ENCODE measurements at places on chromosomes 12 and 14.

GRCh38 chr12:12094481-12094880 lies 23.7 kb downstream of the BCL2L14 start:
- no peak for DNase-seq

DNA sequence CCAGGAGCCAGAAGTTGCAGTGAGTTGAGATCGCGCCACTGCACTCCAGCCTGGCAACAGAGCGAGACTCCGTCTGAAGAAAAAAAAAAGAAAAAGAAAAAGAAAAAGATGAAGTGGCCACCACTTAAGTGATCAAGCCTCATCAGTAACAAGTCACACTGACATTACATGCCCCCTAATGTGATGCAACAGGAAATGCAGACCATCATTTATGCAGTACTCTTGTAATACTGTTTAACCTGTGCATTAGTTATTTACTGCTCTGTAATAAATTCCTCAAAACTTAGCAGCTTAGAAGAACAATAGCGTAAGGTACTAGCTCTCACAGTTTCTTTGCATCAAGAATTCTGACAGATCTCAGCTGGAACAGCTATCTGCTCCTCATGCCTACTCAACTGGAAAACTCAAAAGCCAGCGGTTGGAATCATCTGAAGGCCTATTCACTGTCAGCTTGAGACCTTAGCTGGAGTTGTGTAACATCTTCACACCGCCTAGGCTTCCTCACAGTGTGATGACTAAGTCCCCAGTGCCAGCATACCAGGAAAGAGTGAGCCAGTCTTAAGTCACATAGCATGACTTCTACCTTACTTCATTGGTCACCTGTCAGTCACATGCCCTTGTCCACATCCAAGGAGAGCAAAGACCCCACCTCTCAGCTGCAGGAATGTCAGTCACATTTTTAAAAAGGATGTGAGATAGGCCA lies 31.5 kb downstream of the EPS8 start:
- no peak for DNase-seq

DNA sequence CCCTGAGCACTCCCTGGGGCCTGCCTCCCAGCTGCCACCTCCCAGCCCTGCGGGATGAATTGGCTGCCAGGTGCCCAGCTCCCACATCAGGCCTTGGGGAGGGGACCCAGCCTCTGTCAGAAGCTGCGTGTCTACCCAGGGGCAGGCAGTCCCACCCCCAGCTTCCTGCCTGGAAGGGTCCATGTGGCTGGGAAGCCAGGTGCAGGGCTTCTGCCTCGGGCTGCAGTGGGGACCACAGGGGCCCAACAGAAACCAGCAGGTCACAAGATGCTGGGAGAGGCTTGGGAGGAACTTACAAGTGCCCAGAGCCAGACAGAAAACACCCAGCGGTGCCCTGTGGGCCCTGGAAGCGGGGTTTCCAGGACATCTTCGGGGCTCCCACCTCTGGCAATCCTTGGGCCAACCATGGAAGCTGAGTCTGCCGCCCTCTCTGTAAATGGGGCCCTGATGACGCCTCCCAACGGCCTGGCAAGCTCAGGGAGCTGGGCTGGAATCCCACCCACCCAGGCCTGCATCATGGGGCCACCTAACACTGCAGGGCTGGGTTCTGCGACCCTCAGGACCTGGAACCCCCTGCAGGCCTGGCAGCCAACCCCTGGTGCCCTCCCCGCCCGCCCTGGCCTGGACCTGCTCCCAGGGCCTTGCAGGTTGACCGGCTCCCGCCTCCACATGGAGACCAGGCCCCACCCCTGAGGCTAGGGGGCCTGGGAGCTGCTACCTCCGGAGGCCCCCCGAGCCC lies 36.6 kb downstream of the CCNK start:
- DNase-seq: no peak

DNA sequence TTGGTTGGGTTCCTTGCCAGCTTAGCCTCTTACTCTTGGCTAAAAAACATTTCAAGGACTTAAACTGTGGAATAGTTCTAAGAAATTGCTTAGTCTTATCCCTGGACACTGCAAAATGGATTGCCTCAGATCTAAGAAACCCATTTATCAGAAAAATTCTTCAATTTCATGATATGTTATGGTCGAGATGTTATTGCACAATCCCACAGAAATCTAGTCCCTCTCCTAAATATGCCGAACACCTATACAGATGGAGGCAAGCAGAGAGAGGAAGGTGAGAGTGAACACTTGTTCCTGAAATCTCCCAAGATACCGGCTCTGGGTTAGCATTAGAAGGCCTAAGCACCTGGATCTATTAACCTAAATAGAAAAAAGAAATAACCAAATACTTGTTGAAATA lies 267.2 kb downstream of the PAWR start:
- no peak for DNase-seq

GRCh38 chr12:25771041-25771440 lies 187.4 kb upstream of the RASSF8 start:
- DNase-seq: no peak

DNA sequence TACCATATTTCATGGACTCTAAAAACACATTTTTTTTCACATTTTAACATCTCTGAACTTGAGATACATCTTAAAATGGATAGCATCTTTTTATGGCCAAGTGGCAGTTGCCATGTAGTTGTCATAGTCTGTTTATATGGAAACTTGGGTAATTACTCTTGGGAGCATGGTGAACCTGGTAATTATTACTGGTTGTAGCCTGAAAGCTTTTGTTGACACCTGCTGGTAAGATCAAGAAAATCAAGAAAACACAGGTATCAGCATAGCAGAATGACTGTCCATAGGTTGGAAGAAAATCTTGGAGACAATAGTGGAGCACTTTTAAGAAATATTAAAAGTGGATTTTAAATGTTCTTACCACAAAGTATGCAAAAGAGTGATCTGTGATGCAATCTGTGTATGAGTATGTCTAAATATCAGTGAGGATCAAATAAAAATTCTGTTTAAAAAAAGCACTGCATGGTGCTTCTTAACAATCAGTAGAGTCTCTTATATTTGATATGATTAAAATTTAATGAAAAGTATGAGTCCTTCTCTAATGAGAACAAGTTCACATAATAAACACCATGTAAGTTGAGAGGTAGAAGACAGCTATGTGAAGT lies 44.2 kb downstream of the TTC8 start:
- no peak for DNase-seq

DNA sequence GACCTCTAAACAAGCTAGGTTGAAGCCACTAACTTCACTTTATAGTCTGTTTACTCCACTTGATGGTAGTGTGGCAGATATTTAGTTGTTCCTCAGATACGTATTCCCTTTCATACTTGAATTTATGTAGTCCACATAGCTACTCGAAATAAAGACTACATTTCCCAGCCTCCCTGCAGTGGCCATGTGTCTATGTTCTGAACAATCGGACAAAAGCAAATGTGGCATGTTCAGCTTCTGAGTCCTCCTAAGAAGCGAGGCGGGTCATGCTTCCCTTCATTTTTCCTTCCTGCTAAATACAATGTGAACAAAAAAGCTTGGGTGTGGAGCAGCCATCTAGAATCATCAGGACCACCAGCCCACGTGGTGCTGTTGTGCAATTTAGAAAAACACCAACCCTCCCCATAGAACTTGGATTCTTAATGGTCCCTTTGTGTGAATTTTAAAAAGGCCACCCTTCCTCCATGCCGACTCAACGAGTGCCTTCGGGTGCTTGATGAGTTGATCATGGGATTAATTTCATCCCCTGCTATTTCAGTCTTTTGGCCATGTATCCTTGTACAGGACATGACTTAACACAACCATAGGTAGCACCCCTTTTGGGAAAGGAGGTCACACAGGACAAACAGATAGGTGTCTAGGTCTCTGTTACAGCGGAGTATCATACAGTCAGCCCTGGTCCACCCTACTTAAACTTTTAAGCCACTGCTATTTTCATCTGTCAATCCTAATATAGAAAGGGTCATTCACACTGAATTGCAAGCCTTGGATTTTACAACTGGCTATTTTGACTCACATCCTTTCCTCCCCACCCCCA lies 60.7 kb downstream of the ZFC3H1 start:
- no peak for DNase-seq

- no peak for DNase-seq
Observed at GRCh38 chr12:118330421-118331018, 42.2 kb downstream of the TAOK3 start.

- no peak for DNase-seq
Observed at GRCh38 chr12:107079172-107080011, 14.0 kb downstream of the CRY1 start.

DNA sequence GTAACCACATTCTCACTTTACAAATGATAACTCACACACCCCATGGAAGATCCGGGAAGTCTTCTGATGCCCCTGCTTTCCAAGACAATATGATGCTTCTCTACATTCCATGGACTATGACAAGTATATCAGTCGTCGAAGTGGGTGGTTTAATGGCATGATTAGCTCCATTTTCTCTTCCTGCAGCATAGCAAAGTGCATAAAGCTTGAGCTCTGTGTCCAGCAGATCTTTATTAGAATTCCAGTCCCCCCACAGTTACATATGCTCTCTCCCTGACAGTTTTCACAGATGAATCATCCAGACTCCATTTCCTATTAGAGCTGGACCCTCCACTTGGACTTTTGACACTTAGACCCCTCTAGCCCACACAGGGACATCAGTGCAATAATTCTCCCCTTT lies 174.9 kb downstream of the BCAT1 start:
- no peak for DNase-seq

GRCh38 chr12:57609101-57609780 lies 2.0 kb upstream of the ARHGEF25 start:
- no peak for DNase-seq

DNA sequence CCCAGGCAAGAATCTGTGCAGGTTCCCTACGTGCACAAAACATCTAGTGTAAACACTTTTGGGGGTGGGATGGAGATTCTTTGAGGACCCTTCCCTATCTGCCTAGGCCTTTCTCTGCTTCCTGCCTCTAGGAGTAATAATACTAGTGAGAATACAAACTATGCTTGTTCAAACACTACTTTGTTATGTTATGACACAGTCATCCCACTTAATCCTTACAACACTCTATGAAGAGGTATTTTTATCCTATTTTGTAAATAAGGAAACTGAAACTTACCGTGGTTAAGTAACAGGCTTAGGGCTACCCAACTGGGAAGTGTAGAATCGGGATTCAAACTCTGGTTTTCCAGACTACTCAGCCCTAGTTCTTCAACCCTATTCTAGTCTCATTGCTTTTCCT lies 96.5 kb downstream of the KCNA5 start:
- no peak for DNase-seq

- peak; percentile 50 for DNase-seq
Observed at GRCh38 chr14:61511558-61511948, 183.8 kb upstream of the HIF1A start.

GRCh38 chr12:54584128-54584527 lies 4.3 kb downstream of the PPP1R1A start:
- no peak for DNase-seq

- DNase-seq: no peak
Observed at GRCh38 chr14:104107611-104108569, 22.4 kb downstream of the ASPG start.

DNA sequence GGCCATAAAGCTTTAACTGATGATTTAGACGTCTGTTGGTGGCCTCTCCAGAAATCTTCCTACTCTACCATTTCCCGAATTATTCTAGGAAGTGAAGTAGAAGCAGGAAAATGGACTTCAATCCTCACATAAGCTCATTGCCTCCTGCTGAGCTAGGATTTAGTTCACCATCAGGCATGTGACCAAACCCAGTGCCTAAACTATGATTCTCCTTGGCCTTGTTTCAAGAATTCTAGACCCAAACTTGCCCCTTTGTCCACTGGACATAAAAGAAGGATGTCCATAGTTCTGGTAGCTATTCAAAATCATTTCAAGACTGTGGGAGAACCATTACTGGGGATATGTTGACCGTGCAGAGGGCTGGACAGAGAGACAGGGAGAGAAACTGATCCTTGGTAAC lies 105.8 kb downstream of the C12orf50 start:
- DNase-seq: no peak

DNA sequence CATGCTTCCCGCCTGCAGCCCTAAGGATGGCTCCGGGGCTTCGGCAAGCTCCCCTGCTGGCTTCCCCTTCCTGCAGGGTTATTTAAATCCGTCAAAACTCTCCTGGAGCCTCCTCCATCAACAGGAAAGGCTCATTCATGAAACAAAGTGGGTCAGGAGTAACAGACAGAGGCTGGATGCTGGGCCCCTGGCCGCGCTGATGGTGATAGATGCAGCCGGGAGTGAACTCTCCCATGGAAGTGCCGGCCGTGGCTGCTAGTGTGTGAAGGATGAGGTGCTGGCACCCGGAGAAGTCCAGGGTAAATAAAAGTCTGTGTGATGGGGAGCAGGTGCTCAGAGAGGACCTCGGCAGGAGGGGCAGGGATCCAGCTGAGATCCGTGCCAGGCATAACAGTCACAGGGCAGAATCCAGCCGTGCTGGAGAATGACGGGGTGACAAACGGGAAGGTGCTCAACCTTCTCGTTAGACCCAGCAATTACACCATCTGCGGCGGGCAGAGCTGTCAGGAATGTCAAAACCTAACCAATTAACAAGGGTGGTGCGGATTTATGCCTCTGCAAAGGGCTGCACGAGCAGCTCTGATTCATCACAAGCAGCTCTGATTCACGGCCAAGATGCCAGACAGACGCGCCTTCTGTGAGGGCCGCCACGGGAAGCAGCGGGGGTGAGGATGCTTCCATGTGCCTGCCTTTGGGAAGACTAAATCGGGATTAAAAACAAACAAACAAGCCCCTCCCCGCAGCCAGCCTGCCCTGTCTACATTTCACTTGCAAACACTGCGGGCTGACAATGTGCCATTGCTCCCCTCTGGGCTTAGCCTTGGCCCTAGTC lies 55.6 kb downstream of the SYNE3 start:
- DNase-seq: no peak

DNA sequence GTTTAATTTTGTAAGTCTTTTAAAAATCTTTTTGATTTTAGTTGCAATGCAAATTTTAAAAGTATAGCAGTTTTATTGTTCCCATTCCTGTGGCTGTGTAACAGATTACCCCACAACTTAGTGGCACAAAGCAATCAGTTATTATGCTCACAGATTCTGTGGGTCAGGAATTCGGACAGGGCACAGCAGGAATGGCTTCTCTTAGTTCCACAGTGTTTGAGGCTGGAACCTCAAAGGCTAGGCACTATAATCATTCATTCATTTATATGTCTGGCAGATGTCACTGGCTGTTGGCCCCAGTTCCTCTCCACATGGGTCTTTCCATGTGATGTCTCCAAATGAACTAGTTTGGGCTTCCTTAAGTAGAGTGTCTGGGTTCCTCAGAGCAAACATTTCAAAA lies 193.3 kb downstream of the RAD51B start:
- no peak for DNase-seq

GRCh38 chr12:2451025-2451424 lies 343.7 kb upstream of the FKBP4 start:
- no peak for DNase-seq

- DNase-seq: no peak
Observed at GRCh38 chr14:88522393-88522792, 32.4 kb downstream of the PTPN21 start.

GRCh38 chr14:89563471-89563870 lies 146.4 kb upstream of the FOXN3 start:
- no peak for DNase-seq
